ENCODE measurements at places on chromosomes 7 and 10.
A peak's percentile ranks its signal among the peaks of the same experiment; 100 is the strongest.

- no peak for DNase-seq
Measured at GRCh38 chr10:61830846-61831273, 70.6 kb upstream of the ARID5B start.

GRCh38 chr7:5363729-5364128 lies 59.9 kb downstream of the TNRC18 start:
- DNase-seq, result no peak

DNA sequence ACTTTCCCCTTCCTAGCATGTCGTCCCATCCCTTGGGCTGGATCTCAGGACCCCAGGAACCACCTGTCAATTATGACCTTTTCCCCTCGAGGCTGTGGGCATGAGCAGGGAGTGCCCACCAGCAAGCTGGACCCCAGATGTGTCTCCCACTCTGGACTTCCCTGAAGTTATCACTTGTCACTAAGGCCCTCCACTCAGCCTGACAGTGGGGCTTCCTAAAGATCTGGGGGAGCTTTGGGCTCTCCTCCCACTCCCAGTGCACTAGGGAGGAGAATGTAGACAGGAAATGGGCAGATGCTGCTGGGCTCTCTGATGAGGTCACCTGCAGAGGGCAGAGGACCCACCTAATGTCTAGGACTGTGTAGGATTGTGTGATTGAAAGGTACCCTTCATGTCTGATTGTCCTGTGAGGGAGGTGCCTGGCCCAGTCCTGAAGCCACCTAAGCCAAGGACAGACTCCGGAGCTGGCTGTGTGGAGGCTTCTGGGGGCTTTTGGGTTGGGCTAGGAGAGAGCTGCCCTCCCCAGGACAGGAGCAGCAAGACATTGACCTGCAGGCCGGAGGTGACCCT lies 18.7 kb downstream of the MYO1G start:
- no peak for DNase-seq

DNA sequence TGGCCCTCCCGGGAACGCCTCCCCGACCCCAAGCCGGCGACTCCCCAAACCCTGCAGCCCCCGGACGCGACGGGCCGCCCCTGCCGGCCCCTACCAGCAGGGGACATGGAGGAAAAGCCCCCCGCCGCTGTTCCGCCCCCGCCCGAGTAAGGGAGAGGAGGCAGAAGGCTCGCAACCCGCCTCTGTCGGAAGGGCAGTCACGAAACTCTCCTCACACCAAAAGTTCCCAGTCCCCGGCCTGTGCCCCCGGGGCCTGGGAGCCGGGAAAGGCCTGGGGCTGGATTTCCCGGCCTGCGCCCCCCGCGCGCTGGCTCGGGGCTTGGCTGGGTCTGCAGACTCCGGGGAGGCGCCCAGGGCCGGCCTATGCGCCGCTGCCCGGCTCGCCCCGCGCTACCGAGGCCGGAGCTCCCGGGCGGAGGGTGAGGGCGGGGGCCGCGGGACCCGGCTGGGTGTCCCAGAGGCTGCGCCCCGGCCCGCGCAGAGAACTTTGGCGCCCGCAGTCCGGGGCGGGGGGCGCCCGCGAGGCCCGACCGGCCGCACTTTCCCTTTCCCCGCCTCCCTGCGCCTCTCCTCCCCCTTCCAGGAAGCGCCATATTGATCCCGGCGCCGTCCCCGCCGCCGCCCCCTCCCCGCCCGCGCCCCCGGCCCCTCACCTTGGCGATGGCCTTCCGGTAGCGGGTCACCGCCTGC lies 728 bp downstream of the PARD3 start:
- peak; percentile 77 for DNase-seq

DNA sequence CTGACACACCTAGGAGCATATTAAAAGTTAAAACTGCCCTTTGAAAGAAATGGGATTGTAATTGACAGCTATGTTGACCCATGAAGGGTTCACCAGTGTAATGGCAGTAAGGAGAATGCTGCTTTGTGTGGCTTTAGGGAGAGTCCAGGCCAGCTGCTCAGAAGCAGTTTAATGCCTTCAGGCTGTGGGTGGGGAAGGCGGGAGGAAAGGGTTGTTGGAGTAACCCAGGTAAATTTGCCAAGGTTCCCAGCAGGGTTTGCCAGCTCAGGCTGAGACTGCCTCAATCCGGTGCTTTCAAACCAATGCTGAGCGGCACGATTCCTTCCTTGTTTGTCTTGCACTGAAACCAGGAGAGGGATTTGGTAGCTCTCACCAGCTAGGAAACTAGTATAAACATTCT lies 637.2 kb downstream of the INHBA start:
- no peak for DNase-seq

DNA sequence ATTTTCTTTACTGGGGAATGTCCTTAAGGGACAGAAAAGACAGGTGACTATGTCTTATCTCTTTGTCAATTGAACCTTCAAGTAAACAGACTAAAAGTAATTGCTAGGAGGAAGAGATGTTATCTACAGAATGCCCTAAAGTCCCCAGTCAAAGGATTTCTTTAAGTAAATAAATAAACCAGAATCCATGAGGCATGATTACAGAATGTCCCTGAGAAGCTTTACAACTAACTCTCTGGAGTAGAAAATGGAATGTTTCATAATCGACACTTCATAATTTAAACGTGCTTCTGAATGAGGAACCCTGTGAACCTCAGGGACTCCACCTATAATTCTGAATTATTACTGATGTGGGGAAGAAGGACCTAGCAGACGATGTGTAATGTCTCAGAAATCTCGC lies 187.9 kb upstream of the IMMP2L start:
- DNase-seq, result no peak

DNA sequence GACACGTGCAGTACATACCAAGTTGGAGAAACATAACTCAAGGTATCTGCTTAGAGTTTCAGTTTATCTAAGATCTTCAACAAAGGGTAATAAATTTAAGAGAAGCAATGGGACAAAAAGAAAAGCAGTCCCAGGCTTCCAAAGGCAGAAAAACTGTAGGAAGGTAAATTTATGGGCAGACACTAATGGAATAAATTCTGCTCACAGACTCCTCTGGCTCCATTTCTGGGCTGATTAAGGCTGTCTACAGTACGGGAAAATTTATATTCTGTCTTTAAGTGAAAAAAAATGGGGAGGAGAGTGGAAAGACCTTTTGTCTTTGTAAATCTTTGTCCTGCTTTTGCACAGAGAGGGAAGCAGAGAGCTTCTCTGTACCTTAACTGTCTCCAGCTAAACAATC lies 587.5 kb upstream of the IGFBP3 start:
- no peak for DNase-seq

GRCh38 chr10:84329986-84330651 lies 1.7 kb downstream of the CCSER2 start:
- DNase-seq, result peak; percentile 56

- no peak for DNase-seq
Measured at GRCh38 chr7:131183611-131184119, 144.0 kb upstream of the MKLN1 start.

- no peak for DNase-seq
Measured at GRCh38 chr10:95373660-95374059, 82.9 kb upstream of the PDLIM1 start.

DNA sequence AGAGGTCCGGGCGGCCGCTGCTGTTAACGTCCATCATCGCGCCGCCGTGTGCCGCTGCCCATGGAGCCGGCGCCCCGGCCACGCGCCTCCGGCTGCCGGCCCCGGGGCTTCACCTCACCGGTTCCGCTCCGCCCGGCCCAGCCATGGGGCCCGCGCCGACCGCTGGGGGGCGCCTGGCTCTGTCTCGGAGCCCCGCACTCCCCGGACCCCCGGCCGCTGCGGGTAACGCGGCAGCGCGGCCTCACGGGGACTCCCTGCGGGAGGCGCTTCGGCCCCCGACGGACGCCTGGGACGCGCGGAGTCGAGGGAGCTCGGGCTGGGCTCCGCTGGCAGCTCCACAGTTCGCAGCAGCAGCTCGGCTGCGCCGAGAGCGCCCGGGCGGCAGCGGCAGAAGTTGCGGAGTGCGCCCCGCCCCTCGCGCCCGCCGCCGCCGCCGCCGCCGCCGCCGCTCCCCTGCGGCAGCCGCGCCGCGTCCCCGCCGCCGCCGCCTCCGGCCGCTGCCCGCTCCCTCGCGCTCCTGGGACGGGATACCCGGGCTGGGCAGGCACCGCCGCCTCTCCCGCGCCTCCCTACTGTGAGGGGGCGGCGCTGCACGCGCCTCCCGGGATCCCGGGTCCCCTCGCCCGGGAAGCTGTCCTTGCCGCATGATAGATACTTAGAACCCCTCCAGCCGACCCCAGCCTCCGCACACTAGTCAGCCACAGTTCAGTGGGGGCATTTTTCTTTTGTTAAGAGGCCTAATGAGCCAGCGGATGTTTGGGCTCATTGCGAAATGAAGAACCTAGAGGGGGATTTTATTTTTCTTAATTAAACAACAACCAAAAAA lies at the start of gene HTR7:
Gene HTR7, minus strand, starts transcription at position 405 of the 826 bp plus-strand sequence. Its CDS starts 368 bp downstream, at position 37.
- DNase-seq, result peak; percentile 89
